ENCODE measurements at places on chromosomes 7 and 10.
A peak's percentile ranks its signal among the peaks of the same experiment; 100 is the strongest.

DNA sequence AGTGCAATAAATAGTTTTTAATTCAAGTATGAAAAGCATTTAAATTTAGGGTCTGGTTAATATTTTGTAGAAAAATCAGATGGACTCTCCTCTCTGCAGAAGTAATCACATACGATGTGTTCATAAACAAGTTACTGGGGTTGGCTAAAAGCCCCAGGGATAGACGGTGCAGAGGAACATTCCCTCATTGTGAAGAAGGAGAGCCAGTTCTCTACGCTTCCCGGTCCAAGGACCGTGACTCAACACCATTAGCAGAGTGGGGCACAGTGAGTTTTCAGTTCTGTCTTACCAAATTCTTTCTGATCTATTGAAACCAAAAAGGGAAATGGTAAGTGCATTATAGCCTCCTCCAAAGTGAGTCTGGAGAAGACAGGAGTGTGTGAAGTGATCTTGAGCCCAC, 327.8 kb downstream of the WDR37 start:
- DNase-seq: peak; percentile 4

DNA sequence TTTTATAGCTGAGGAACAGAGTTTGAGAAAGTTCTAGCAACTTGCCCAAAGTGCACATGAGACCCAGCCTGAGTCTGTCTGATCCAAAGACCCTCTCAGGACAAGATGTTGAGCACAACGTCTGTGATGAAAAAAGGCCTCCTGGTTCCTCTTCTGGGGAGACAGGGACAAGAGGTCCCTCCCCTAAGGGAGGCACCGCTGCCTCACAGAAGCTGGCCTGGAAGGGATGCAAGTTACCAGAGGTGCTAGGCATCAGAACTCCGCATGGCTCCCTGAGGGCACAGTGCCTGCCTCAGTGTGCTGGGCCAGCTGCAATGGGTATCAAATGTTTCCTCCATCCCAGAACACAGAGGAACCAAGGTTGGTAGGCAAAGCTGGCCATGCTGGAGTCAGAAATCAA, 302.4 kb downstream of the GRID1 start:
- no peak for DNase-seq

DNA sequence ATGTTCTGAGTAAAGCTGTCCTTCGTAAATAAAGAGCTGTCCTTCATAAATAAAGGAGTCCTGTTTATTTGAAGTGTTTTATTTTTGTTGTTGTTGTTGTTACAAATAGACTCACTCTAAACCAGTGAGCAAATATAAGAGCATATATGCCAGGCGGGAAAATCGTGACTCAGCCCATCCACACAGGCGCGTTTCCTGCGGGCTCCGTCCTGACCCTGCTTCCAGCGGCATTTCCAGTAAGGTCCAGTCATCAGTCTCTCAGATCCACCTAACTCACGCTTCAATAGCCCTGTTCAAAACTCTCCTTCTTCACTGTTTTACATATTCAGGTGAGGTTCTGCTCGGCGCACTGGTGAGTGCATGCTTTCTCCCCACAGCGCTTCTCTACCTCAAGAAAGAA, 277.2 kb upstream of the ADARB2 start:
- no peak for DNase-seq

DNA sequence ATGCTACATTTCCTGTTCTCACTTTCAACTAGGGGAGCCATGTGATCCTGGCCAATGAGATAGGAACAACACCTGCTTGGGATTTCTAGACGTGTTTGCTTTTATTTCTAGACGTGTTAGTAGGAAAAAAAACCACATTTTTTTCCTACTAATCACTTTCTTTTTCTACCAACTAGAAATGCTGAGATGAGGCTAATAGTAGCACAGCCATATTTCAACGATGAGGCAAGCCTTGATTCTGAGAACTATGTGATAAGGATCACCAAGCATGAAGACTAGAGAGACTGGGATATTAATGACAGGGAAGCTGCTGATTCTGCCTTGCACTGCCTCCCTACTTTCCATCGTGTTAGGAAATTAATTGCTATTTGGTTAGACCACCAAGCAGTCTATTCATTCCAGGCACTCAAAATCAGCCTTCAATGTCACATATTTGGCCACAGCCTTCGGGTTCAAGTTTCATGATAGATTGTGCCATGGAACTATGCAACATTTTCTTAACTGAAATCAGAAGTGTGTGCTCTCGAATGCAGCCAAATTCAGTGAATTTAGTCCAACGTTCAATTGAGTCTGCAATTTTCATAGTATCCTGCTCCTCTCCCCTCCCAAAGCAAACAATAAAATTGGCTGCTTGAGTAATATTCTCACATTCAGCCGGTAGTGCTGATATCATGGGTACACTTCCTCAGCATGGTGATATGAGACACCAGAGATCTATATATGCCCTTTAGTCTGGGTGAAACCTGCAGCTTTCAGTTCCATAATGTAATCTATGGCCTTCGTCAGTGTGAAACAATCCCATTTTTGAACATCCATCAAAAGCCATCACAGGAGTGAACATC, 98.1 kb downstream of the GPR37 start:
- no peak for DNase-seq

GRCh38 chr7:159158888-159159405, 14.3 kb upstream of the VIPR2 start:
- no peak for DNase-seq

- DNase-seq: no peak
Measured at GRCh38 chr7:73703757-73704639, 15.5 kb downstream of the STX1A start.

GRCh38 chr10:129522041-129522585, 55.1 kb downstream of the MGMT start:
- DNase-seq: no peak

DNA sequence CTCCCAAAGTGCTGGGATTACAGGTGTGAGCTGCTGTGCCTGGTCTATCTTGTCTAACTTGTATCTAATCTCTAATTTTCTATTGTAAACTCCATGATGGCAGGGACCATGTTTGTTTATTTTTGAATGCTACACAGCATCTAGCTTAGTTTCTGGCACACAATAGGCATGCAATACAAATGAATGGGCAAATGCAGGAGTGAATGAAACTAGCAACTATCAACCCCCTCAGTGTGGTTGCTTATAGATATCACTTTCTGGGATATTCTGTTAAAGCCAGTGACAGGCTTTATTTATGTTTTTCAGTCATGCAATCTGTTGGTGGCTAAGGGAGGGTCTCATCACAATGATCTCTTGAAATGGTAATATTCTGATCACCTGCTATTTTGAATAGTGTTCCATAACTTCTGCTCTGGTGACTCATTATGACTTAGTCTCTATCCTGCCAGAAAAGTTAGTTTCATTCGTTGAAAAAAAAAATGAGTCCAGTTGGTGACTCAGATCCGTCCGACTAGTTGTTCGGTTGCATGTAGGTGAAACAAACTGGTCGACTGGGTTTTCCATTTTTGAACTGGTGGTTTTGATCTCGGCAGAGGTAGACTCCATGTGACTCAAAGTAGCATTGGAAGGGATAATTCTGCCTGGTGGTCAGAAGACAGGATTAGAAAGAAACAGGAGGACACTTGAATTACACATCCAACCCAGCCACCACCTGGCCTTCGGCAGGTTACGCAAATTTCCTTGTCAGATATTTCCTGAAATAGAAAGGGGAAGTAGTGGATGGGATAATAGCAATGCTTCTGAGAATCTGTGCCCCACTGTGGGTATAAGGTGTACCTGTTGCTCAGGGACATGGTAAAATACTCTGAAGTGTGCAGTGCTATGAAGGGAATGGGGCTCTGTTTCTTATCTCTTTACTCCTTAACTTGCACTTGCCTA, 76.8 kb downstream of the GATA3 start:
- DNase-seq: peak; percentile 63

DNA sequence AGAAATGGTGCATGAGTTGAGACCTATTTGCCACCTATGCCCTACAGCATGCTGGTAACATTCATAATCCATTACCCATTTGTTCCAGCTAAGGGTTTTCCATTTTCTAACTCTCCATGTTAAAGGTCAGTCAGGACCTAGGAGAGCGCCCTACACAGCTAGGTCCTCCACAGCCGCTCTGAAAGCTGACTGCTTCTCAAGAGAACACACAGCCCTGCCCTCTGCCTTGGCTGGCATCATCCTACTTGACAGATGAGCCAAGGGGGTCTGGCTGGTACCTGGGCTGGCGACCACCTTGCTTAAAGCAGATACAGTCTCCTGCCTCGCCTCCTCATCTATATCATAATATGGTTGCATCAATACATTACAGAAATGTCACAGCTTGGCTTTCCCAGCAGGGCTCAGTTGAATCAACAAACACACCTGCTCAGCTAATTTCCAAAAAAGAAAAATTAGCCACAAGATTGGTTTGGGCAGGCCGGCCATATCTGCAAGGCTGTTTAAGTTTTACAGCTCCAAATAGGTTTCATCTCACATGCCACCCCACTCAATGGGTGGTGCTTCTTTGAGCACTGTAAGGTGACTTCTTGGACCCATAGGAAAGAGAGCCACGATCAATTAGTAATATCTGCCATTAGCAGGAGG, 17.3 kb downstream of the TLL2 start:
- peak; percentile 49 for DNase-seq

GRCh38 chr10:120789303-120790203, 61.6 kb upstream of the WDR11 start:
- DNase-seq: no peak

DNA sequence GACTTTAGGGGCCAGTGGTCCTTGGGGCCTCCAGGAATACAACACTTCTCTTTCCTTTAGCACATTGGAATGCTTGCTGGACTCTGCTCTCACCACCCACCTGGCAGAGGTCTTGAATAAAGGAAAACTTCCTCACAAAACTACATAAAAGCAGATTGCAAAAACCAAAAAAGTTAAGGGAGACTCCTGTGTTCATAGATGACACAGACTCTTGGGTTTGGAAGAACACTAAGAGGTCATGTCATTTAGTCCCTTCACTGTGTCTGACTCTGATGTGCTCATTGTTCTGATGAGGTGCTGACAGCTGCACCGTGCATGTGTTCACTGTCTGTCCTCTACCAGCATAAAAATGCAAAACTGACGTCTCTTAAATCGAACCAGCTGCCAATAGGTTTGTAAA, 11.4 kb downstream of the BLNK start:
- DNase-seq: no peak

DNA sequence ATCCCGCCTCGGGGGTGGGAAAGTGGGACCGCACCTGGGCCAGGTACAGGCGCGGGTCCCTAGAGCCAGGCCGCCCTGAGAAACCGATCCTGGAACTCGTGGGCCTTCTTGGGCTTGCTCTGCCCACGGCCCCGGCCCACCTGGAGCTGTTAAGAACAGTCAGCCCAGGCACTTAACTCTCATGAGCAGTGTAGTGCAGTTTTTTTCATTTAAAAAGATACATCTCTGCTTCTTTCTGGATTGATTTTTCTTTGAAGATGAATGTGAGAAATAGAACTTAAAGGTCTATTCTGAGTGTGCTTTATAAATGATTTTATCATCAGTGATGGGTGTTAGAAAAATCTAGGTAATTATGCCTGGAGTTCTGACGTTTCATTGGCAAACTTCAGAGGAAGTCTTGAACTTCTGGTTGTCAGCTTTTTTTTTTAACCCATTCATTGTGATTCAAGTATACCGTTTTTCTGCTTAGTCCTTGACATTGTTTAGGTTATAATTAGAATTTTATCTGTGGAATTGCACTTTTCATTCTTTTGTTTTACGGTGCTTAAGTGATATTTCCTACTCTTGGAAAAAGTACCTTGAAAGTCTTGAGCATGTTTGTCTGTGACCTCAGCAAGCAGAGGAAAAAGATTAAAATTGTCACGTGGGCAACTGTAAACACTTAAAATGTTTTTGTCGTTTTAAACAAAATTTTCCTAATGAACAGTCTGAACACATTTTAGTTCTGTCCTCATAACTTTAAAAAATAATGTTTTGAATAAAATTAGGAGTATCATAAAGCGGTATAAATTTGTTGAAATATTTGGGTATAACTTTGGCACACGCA, 906 bp downstream of the CDK1 start:
- DNase-seq: no peak

- DNase-seq: no peak
Measured at GRCh38 chr10:29922892-29923291, 136.5 kb downstream of the JCAD start.

GRCh38 chr10:27312854-27313253, 72.3 kb upstream of the ACBD5 start:
- DNase-seq: no peak

- no peak for DNase-seq
Measured at GRCh38 chr7:70094831-70095230, 496.6 kb downstream of the AUTS2 start.

GRCh38 chr7:155517969-155518368, 28.4 kb downstream of the CNPY1 start:
- DNase-seq: no peak

DNA sequence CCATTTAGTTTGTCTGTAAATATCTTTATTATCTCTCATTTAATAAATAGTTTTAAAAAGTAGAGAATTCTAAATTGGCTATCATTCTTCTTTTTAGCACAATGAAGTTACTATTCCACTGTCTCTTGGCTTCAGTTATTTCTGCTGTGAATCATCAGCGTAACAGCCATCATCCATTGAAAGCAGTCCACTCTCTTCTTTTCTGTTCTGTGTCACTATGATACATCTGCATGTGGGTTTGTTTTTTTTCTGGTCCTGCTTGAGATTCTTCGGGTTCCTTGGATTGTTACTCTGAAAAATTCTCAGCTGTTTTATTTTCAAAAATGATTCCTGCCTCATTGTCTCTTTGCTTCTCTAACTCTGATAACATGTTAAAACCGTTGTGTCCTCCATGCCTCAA, 52.5 kb downstream of the CSGALNACT2 start:
- no peak for DNase-seq

DNA sequence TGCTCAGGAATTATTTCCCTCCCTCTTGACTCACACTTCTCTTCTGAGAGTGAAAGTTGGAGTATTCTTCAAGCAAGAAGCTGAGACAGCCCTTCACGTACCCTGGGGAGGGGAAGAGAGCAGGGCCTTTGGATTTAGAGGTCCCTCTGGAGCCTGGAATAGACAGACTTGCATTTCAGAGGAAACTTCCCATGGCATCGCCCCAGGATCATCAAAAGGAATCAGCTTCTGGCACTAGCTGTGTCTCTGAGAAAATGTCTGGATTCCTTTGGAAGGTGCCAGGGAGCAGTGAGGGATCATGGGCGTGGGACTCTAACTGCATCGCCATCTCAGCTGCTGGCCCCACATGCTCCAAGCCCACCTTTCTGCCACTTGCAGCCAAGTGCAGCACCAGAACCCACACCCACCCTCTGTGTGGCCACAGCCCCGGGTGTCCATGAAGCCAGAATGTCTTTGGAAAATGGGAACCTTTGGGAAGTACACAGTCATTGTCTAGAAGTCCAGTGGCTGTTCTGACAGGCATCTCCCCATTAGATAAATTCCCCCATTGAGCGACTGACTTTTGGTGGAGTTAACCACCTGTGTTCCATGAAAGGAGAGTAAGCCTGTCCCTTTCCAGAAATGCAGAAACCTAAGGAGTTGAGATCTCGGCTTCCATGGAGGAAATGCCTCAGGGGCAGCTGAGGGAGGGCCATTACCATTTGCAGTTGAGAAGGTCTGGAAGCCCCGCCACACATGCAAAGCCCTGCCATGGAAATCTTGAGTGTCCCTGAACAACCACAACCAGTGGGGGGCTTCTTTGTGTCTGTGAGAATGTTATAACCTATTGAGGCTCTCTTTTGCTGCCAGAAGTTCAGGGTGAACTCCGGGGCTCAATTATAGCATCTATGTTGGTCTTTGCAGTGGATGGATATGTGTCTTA, 57.8 kb upstream of the GDF10 start:
- DNase-seq: peak; percentile 43

- DNase-seq: no peak
Measured at GRCh38 chr7:96034940-96035727, 262.8 kb downstream of the DYNC1I1 start.

GRCh38 chr10:131874991-131875451, 25.8 kb upstream of the PPP2R2D start:
- DNase-seq: peak; percentile 73

GRCh38 chr7:149883452-149883861, 9.7 kb downstream of the ATP6V0E2 start:
- DNase-seq: no peak

Data from activated CD8-positive, alpha-beta memory T cell treated with anti-CD3 and anti-CD28 coated beads for 24 hours (primary cell).